HepG2 (cell line): ENCODE measurements at places on chromosomes 2 and 18. TPM values are rescaled to one million over a fixed set of nuclear protein-coding genes. Genes with fewer than 3 reads are reported as not detected.

Gene LCT
- total RNA-seq = not detected in 2 replicates

Gene ALPG
- not detected in 2 replicates for total RNA-seq

GRCh38 chr18:22983175-22983574 lies 50.0 kb downstream of the RBBP8 start:
- DNase-seq = peak; percentile 30

DNA sequence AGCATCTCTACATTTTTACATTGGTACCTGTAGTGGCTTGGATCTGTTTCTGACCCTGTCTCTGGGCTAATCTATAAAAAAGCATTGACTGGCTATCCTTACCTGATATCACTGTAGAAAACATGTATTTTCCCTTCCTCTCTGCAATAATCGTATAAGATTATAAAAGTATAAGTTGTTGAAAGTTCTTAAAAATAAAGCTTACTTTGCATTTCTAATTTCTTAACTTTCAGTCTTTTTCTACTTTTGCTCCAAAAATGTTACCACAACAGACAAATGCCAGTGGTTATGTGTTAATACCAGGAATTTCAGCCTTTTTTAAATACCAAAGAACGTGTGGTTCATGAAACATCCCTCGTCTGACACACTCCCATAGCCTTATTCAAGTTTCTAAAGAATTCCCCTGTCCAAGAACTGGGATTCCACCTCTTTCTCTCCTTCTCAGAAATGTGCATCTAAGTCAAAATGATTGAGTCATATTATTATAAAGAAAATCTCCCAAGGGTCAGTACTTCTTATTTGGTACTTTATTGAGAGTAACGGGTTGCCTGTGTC lies 28.5 kb upstream of the ACKR3 start:
- no peak for DNase-seq

GRCh38 chr2:19865151-19865550 lies 36.6 kb downstream of the TTC32 start:
- no peak for DNase-seq

- no peak for DNase-seq
Observed at GRCh38 chr2:4938206-4938605, 754.0 kb upstream of the SOX11 start.

GRCh38 chr2:172429301-172429968 lies 2.0 kb downstream of the ITGA6 start:
- no peak for DNase-seq

GRCh38 chr2:200442471-200442870 lies 67.4 kb downstream of the KCTD18 start:
- DNase-seq = no peak

DNA sequence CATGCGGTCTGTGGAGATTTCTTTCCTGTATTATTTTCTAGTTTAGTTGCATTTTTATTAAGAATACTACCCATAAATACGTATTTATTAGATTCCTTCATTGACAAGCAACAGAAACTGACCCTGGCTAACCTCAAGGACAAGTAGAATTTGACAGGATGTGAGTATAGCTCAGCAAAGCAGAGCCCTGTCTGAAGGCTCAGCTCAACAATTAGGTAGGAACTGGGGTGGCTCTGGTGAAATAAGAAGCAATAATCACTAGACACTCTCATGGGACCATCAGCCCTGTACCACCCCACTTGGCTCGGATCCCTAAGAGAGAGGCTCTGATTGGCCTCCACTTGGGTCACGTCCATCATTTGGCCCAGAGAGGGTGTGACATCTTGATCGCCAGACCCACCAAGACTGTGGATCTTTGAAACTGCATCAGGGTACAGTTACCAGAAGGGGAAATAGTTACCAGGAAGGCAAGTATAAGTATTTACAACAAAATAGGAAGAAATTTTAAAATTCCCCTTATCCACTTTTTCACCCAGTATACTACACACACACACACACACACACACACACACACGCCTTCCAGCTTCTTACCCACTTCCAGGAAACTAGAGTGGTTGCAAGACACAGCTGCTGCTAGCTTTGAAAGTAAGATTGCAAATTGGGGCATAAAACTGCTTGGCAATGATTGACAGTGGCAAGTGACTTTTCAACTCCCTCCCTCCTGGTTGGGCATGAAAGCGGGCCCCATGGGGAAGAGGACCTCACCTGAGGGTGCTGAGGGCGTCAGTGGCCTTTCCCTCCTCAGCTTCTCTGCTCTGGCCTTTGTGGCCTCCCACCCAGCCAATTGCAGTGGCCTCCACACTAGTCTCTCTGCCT lies 41.8 kb downstream of the KCTD18 start:
- no peak for DNase-seq

DNA sequence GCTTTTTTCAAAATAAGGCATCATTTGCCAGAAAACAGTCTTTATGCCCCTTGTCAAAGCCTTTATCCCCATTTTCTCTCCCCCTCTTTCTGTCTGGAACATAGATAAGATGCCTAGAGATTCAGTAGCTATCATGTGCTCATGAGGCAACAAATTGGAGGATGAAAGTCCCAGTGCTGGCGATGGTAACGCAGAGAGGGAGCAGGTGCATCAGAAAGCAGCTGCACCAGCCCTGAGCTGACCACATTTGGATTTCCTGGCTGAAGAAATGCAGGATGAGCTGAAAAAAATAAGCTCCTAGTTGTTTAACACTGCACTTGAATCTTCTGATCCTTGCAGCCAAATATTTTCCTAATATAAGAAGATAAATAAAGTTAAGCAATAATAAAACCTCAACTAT lies 48.0 kb downstream of the LOXHD1 start:
- no peak for DNase-seq

DNA sequence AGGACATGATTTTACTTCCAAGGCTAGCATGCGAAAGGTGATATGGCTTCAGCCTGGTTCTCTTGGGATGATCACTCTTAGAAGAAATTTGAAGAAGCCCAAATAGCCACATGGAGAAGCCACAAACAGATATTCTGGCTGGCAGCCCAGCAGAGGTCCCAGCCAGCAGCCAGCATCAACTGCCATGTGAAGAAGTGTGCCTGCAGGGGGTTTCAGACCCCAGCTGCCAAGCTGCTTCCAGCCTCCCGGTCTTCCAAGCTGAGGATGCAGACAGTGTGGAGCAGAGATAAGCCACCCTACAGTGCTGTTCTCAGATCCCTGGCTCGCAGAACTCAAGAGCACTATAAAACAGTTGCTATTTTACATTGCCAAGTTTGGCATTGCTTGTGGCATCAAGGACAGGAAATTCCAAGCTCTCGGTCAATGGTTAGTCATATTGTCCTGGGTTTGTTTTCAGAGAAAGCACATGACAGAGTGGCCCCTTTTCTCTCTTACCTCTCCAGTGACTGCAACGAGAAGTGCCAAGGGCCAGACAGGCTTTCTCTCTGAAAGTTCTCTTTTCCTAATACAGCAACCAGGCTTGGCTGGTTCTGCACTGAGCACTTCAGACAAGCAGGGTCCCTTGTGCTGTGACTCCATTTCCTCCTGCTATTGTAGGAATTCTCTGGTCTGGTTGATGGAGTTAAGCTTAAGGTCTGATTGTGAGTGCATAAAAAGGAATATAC lies 223.7 kb downstream of the ANKRD30B start:
- DNase-seq = no peak

DNA sequence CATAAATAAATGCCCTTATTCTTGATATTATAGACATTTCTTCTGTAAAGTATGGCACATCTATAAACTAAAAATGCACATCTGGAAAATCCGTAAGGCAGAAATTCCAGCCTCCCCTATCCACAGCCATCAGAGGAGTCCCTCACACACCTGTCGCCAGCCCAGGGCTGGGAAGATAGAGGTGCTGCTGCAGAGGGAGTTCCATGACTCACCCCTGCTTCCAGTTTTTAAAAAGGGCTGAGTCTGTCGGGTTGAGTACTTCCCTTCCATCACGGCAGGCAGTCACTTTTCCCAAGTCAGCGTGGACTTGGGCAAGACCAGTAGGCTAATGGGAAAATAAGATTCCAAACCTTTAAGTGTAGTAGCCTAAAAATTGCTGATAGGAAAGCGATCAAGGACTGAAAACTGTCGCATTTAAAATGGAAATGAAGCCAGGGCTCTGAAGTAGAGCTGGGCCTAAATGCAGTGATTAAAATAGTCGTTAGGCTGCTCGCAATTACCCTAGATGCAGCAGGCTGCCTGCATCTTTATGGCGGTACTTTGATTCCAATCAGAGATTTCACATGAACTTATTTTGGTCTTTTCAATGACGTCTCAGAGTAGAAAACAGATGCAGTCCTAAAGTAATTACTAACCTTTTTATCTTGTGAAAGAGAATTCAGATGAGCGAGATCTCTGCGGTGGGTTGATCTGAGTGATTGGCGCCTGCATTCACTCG lies 280.5 kb downstream of the AGAP1 start:
- DNase-seq = no peak
